ENCODE measurements at places on chromosomes 2 and 18.

DNA sequence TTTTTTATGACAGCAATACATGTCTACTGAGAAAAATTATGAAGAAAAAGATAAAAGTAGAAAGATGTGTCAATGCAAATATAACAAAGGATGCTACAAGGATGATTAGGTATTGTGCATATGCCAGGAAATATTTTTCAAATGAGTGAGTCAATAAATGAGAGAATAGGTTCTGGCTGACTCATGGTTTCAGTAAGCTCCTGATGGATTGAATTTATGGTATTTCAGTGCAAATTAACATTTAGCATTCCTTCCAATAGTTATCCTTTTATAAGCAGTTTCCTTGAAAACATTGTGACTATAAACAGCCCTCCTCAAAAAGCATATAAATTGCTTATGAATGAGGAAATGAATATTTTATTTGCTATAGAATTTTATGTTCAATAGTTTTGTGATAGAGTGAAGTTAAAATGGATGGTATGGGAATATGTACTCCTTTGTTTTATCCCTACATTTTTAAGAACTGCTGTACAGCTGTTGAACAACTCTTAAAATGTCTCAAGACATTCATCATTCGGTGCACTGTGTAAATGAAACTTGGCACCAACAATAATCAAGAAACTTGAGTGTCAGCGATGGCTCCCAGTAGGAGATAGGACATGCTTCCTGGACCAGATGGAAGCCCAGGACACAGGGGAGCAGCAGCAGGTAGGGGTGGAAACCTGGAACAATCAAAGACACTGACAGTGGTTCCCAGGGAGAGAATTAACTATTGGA lies 144.7 kb downstream of the PMAIP1 start:
- no peak for DNase-seq

- DNase-seq = no peak
These were observed 72.7 kb upstream of the PPP1CB start for GRCh38 chr2:28678944-28679343.

DNA sequence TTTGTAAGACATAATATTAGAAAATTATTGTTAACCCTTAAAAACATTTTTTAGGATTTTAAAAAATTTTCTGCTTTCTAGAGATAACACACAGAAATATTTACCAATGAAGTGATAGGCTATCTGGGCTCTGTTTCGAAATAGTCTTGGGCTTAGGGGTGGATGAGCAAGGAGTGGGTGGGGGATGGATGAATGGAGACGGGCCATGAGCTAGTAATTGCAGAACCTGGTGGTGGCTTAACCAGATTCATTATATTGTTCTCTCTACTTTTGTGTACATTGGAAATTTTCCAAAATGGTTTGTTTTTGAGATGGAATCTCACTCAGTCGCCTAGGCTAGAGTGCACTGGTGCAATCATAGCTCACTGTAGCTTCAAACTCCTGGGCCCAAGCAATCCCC lies 89.6 kb downstream of the TCF7L1 start:
- no peak for DNase-seq

DNA sequence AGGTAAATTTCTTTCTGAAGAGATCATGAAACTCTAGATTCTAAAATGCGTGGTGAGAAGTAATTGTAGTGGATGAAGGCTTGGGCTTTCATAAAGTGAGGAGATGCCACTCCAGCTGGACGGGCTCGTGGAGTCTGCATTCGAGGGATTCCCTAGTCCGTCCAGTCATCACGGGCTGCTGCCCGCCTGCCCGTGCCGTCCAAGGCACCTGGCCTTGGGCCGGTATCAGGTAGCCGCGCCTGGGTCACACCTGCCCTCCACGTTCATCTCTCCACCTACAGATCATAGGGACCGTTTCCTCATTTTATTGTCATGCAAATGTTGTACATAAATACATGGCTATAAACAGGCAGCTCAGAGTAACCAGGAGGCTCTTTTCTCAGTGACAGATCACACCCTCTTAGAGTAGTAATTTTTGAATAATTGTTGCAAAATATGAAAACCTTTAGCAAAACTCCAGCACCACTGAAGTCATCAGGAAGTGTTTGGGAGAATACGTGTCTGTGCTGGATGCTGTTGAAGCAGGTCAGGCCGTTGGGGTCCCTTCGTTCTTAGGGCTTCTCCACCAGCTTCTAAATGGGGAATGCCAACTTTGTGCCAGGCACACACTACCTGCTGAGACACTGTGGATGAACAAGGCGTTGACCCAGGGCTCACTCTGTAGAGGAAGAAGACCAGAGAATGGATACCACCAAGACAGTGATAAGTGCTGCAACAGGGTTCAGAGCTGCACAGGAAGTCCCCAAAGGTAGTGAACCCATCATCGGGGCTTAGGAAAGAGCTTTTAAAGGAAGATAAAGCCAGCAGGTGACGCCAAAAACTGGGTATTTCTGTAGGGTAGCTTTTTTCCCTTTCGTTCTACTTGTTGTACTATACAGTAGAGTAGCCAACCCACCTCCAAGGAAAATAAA lies 112.5 kb downstream of the FAM210A start:
- no peak for DNase-seq

DNA sequence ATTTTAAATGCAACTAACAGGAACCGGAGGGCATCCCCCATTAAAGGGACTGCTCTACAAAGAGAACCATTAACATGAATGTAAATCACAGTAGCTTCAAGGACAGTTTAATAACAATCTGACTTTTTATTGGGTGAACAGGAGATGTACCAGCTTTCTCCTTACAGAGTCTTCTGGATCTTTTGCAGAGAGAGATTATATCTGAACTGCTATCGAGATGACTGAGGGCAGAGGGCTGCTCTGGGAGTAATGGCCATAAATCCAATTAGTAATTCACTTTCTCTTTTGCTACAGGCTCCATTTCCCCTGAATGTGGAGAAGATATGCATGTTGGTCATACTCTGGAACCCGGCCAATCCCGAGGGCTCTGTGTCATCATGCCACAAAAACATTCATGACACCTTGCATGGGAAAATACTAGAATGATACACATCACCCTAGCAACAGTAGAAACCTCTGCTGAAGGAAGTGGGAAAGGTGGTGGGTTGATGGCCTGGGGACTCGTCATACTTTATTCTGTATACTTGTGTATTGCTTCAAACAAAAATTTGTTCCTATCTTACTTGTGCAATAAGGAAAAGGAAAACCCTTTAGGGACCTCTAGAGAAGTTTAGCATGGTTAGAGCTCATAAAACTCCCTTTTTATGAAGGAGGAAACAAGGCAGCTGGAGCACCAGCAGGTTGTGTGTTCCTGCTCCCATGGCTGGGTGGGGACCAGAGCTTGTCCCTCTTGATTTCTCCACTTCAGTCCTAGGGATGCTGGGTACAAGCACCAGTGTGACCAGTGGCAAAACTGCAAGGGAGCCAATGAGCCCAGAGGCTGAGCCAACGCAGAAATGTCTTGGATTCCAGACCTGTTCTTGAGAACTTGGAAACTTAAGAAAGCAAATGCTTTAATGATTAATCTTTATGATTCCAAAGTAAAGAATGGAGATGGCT lies 26.0 kb downstream of the CTAGE1 start:
- DNase-seq = no peak

DNA sequence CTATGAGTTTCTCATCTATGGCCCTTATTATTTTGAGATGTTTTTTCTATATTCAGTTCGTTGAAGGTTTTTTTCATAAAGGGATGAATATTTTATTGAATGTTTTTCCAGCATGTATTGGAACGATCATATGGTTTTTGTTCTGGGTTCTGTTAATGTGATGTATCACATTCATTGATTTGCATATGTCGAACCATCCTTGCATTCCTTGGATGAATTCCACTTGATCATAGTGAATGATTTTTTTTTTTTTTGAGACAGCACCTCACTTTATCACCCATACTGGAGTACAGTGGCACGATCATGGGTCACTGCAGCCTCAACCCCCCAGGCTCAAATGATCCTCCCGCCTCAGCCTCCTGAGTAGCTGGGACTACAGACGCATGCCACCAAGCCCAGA lies 5.5 kb upstream of the NEMP2 start:
- DNase-seq = no peak

- no peak for DNase-seq
These were observed 8.4 kb downstream of the MYOM1 start for GRCh38 chr18:3211236-3211992.

DNA sequence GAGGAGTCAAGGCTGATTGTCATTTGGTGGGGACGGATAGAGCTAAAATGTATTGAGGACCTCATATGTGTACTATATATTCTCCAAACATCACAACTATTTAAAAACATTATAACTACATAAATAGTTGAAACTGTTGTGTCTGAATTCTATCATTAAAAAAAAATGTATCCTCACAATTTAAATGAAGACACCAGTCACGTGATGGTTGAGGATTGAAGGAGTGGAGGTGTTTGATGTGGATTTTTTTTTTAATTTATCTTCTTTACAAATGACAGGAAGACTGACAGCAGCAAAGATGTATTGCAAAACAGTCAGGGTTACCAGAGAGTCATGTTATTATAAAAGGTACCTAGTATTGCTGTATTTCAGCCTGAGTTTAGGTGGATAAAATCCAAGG lies 30.0 kb downstream of the GNAL start:
- no peak for DNase-seq

GRCh38 chr2:220509966-220510365 lies 882.5 kb downstream of the SLC4A3 start:
- DNase-seq = no peak

GRCh38 chr2:190063624-190064023 lies 1.1 kb upstream of the MSTN start:
- DNase-seq = no peak

DNA sequence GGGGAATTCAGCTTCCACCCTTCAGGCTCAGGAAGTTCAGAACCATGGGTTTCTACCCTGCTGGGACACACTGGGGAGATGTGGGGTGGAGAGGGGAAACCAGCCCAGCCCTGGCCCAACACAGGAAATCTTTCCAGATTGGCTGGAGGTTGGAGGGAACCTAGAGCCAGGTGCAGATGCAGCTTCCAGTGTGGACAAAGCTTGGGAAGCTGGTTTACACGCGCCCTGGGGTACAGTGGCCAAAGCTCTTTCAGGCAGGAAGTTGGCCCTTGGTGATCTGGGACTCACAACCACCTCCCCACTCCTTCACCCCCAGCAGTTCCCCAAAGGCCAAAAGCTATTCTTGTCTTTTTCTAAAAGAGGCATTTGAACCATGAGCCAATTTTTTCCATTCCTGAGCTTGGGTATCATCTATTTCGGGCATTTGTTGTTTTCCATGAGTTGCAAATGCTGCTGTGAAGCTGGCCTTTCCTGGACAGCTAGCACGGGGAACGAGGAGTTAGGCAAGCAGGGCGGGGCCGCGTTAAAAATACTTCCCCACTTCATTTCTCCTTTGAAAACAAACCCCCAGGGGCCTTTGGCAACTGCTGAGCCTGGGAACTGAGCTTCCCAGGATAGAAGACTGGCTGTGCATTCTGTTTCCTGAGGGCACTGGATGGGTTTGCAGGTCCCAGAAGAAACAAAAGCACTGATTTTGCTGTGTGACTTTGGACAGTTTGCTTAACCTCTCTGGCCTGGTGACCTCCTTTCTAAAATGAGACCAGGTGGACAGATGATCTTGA lies 3.1 kb upstream of the ARID5A start:
- no peak for DNase-seq

DNA sequence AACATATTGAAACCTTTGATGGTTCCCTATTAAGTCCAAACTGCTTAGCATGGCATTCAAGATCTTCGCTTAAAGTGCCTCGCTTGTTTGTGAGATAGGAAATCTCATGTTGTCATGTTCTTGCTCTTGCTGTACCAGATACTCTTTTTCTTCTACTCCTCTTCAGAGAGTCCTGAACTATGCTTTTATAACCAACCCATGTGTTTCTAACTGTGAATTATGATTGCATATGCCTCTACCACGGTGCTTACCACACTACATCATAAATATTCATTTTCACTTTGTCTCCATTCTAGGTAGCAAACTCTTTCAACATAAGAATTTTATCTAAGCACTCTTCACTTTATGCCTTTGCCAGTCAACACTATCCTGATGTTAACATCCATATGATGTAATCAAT lies 23.6 kb downstream of the STAT4 start:
- no peak for DNase-seq

All from SIG-M5 (cell line).